ENCODE measurements at places on chromosomes 6 and 20.

GRCh38 chr6:48894469-48894868 is 568.6 kb downstream of the MMUT start:
- DNase-seq = no peak

DNA sequence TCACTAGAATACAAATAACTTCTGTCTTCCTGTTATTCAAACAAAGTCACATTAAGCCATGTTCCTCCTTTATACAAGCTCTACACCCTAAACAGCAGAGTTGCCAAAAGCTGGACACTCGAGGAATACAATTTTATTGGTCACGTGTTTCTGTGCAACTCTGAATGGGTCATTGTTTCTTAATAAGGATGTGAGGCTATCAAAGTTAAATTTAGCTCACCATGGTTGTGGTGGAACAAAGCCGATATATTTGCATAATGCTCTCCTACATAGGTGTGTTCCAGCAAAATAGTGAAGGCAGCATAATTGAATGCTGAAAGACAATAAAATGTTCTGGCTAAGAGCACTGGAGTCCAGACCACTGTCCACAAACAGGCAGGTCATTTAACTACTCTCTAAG is 36.9 kb upstream of the CD2AP start:
- no peak for DNase-seq

DNA sequence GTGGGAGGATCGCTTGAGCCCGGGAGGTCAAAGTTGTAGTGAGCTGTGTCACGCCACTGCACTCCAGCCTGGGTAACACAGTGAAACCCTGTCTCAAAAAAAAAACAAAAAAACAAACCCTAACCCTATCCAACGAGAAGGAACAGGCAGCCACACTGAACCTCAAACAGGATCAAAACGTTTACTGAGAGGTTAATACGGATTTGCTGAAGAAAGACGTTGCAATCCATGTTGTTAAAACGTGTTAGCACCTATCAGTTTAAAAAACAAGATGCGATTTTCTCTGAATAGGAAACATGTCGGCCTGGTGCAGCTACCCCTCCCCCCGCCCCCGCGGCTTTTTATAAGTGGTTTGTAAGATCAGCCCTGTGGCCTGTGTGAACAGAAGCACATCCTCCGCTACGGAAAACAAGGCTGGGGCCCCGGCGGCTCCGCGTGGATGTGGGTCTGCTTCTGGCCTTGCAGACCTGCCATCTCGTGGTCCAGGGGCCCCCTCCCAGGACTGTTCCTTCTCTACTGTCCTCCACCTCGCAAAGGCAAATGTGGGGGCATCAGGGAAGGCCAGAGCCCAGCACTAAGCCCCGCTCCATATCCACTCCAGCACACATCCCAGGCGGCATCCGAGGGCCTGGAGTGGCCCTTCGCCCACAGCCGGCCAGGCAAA is 11.4 kb downstream of the SLC2A4RG start:
- DNase-seq = no peak

- no peak for DNase-seq
Observed at GRCh38 chr6:53440336-53440945, 91.7 kb upstream of the ELOVL5 start.

DNA sequence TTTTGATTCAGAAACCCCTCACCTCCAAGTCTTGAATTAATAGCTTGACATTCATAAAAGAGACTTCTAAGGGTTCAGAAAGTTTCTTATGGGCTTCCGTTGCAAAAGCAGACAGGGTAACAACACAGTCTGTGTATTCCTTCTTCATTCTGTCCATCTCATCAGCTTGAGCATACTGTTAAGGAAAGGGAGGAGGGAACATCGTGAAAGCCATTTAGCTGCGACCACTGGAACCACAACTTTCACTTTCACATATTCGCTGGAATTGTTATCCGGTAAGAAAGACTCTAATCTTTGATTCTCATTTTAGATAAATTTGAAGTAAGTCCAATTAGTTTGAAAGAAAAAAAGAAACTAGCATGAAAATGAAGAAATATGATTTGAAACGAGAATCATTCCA is 174.4 kb downstream of the SYNE1 start:
- DNase-seq = peak; percentile 10

GRCh38 chr6:38413102-38413800 is 226.5 kb downstream of the BTBD9 start:
- DNase-seq = no peak

- DNase-seq = no peak
Observed at GRCh38 chr6:158544428-158544827, 15.5 kb upstream of the TMEM181 start.

DNA sequence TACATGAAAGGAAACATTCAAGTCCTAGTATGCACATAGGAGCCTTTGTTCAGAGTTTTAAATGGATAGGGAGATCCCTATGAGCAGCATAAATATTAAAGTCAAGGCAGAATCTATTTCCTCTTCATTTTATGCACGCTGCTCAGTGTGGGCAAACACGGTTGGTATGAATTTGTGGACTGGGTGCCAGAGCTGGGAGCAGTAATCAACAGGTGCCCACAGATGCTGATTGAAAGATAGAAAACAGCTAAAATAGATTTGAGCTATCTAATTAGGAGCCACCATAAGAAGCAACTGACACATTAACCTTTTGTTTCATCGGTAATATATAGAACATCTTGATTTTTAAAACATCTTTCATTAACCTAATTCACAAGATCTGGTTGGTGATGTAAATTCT is 175.5 kb downstream of the EYS start:
- no peak for DNase-seq

DNA sequence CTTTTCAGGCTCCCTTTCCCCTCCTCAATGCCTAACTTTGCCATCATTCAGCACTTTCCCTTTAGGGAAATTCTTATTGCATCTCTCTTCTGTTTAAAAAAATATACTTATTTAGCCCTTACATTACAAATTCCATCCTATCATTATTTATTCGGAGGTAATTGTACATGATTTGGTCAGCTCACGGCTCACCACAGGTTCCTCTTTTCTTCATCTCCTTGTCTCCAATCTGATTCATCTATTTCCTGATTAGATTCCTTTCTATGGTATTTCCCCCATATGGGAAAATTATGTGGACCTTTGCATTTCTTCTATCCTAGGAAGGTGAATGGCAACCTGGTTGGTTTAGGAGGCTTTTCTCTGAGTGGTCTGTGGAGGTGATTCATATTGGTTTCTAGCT is 12.9 kb upstream of the EMILIN3 start:
- no peak for DNase-seq

DNA sequence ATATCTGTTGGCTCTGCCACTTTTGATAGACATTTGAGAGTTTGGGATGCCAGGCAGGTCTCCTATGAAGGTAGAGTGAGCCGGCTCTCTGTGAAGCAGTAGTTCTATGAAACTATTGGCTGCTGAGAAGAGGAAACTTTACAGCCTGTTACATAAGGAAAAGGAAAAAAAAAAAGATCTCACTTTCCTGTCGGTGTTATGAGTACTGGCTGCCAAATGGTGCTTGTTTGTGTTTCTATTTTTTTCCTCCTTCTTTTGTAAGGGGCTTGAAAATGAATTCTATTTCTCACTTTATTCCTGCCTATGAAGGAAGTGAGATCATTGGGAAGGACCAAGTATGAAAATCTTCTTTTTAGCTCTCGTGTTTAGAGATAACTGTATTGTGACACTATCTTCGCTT is 73.1 kb upstream of the CLDN20 start:
- DNase-seq = no peak

DNA sequence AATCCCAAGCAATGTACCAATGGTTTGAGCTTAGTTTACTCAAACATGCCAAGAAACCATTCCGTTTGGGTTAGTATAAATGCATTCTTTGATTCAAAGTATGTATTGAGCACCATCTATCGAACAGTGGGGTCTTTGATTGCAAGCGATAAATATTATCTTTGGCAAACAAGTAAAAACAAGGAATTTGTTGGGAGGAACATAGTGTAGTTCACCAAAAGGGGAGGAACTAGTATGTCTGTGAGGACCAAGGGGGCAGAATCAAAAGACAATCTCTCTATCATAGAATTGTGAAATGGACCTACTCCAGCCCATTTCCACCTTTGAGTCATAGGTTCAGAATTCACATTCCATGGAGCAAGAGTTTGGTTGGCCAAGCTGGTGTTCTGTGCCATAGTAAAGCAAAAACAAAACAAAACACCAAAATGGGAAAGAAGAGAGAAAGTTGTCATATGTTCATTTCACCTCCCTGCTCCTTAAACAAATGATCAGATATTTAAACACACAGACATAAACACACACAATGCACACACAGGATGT is 266.0 kb downstream of the TSHZ2 start:
- no peak for DNase-seq

- DNase-seq = no peak
Observed at GRCh38 chr6:150030611-150031010, 5.3 kb upstream of the RAET1L start.

- no peak for DNase-seq
Observed at GRCh38 chr6:117077300-117077699, 188.1 kb upstream of the VGLL2 start.

GRCh38 chr20:37837924-37838323 is 65.0 kb upstream of the VSTM2L start:
- DNase-seq = no peak

DNA sequence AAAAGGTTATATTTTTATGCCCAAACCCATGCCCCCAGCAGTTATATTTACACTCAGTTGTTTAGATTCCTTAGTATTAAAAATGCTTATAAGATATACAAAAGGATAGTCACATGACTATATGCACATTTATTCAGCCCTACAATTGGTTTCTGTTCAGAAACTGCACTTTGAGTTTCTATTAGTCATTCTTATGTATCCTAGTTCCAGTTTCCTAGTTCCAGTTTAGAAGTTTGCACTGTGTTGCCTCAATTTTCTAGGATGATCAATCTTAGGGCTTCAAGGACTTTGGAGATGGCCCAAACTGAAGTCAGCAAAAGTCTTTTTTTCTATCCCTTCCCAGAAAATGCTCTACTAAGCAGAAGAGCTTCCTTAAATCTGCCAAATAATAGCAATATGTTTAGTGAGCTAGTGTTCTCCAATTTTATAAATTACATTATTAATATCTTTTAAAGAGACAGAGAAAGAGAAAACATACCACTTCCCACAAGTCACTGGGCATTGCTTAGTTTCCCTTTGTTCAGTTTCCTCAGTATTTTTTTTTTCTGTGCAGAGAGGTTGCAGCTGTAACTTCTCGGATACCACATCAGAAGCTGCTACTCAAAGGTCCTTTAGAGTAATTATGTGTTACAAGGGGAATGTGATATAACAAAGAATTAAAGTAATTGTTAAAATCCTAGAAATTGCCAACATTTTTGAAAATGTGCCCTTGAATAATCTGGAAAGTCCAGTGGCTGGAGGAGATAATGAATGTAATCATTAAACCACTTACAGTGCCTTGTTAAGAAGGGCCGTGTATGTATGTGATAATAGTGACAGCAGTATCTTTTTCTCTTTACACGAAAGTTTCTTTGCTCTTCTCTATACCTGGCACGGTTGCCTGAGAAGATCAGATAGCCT is 138.8 kb downstream of the KHDRBS2 start:
- DNase-seq = no peak

GRCh38 chr6:138803331-138803730 is 7.4 kb downstream of the ECT2L start:
- no peak for DNase-seq

- DNase-seq = peak; percentile 82
Observed at GRCh38 chr20:37192137-37192854, 12.9 kb upstream of the MROH8 start.

GRCh38 chr6:158060455-158061360 is 79.0 kb downstream of the SYNJ2 start:
- peak; percentile 91 for DNase-seq

- DNase-seq = no peak
Observed at GRCh38 chr20:62367136-62367632, at the start of gene LAMA5. TSS of gene LAMA5 (minus strand) at chr20:62367312. CDS start at chr20:62367245, 67 bp downstream.
